ENCODE measurements at places on chromosomes 3 and 15.

GRCh38 chr15:64478863-64479262 is 18.5 kb downstream of the ZNF609 start:
- DNase-seq = no peak

GRCh38 chr3:31391150-31391549 is 141.6 kb upstream of the STT3B start:
- no peak for DNase-seq

- DNase-seq = no peak
Measured at GRCh38 chr15:52217186-52217585, 26.0 kb upstream of the GNB5 start.

DNA sequence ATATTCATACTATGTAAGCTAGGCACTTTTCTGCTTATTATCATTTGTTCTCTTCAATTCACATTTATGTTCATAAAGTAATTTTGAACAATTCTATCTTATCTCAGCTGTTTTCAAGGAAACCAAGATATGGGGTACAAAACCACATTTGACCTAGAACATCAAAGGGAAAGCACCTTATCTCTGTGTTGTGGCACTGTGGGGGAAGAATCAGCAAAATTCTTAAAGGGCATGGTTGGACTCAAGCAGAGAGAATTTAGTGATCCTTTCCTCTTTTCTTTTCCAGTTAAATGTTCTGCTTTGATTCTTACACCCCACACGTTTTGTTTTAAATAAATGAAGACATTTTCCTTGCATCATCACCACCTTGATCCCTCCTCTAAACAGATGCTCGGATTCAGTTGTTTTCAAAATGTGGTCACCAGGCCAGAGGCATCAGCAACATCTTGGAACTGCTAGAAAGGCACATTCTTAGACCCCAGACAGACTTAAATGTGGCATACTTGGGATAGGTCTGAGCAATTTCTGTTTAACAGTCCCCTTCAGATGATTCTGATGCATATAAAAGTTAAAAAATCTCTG is 128.4 kb upstream of the TP63 start:
- DNase-seq = no peak

DNA sequence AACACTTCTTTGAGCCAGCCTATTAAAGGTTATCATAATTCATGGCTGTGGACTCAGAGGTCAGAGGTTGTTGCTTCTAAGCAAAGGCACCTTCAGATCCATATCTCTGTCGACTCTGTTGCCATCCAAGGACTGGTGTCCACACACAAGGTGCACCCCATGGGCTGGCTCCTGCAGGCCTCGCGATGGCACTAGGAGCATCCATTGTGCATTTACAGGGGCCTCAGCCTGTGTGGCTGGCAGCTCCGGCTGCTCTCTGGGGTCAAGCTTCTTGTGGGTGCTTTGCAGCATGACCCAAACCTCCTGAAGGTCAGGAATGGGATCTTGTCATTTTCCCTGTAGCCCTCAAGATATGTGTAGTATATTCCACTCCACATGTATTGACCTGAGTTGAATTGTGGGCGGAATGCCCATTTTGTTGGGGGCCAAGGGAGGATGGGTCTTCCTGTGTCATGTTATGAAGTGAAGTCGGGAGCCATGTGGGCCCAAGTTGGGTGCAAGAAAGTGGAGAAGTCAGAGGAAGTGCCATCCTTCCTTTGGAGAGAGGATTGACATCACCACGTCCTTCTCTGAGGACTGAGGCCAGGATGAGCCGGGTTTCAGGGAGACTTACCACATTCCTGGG is 43.9 kb downstream of the CHDH start:
- no peak for DNase-seq

- DNase-seq = no peak
Measured at GRCh38 chr15:82272154-82272553, 9.5 kb downstream of the SAXO2 start.

GRCh38 chr3:57078344-57078634 is 17.8 kb downstream of the SPATA12 start:
- DNase-seq = no peak

DNA sequence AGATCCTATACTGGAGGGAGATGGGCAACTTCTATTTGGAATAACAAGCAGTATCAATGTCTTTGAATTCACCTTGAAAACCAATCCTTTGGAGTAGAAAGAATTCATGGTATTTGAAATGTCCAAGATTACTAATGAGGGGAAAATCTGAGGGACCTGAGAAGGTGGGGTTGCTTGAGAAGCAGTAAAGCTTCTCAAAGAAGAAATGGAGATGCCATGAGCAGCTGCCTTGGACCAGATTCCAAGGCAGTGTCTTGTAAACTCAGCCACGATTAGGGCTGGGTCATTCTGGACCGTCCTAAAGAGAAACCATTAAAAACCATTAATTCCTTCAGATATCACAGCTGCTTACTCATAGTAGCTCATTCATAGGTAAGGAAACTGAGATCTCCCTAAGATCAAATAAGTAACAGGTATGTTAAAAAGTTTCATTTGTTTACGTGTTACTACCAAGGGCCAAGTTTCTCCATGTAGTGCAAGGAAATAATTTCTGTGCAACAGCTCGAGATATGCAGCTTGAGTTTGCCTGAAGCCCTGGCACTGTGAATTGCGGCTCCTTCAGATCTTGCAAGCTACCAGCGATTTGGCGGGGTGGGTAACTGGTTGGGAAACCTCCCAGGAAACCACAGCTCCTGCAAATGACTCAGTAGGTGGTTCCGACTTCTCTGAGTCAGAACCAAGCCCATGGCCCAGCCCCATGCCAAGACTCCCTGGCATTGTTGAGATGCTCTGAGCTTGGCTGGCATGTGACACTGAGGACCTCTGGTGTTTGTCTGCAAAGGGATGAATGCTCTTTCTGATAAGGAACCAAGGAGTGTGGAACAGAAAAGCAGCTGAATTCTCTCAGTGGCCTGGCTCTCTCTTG is 296.8 kb downstream of the RORA start:
- DNase-seq = no peak

GRCh38 chr3:30655187-30655812 is 48.9 kb downstream of the TGFBR2 start:
- DNase-seq = peak; percentile 47

- DNase-seq = no peak
Measured at GRCh38 chr3:125511420-125512118, 8.4 kb downstream of the SNX4 start.

DNA sequence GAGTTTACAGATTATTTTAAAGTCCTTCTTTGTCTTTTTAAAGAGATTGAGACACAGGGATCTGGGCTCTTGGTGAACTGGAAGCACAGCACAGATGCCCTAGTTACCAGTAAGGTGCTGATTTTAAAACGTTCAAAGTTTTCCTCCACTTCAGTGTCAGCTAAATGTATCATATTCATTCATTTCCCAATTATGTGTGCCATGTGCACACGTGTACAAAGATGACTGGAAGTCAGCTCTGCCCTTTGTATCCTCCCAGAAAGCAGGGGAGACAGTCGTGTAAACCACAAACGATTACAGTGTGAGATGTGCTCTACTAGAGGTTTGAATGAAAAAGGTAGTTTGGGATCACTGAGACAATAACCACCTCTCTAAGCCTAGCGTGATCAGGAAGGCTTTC is 730 bp downstream of the ZKSCAN7 start:
- no peak for DNase-seq

DNA sequence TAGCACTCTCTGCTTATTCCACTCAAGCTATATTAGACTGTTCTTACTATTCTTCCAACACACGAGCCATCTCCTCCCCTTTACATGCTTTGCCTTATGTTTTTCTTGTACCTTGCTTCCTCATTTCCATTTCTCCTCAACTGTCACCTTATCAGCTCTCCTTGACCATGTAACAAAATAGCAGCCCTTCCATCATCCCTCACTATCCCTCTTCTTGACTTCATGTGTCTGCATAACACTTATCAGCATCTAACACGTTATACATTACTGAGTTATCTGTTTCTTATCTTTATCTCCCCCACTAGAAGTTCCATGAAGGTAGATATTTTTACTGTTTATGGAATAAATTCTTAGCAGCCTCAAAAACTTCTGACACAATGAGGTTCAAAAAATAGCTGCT is 45.3 kb downstream of the TRPM7 start:
- DNase-seq = no peak

GRCh38 chr3:107432013-107432515 is 54.8 kb downstream of the CCDC54 start:
- no peak for DNase-seq

- no peak for DNase-seq
Measured at GRCh38 chr15:85755942-85756341, 38.8 kb downstream of the KLHL25 start.

DNA sequence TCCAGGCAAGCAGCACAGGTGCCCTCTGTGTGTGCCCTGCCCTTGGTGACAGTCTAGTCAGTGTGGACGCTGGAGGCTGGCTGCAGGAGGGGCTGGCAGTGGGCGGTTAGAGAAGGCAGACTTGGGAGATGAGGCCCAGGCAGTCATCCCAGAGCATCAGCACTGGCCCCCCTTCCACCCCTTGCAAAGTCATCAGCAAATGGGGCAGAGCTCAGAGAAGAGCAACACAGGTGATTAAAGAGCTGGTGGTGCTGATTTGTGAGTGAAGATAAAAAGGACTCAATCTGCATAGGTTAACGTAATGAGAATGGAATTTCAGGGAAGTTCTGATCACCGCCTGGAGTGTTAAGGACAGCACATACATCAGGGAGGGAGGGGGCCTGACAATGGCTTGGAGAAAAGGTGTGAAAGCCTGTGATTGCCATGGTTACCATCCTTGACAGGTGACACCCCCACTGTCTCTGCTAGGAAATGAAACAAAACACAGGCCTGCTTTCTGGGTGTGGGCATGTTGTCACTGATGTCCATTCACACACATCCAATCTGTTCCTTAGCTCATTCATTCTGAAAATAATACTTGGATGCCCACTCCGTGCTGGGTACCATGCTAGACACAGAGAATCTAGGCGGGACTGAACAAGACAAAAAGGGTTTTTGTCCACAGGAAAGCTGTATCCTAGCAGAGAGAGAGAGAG is 269.6 kb upstream of the ST8SIA2 start:
- DNase-seq = no peak

DNA sequence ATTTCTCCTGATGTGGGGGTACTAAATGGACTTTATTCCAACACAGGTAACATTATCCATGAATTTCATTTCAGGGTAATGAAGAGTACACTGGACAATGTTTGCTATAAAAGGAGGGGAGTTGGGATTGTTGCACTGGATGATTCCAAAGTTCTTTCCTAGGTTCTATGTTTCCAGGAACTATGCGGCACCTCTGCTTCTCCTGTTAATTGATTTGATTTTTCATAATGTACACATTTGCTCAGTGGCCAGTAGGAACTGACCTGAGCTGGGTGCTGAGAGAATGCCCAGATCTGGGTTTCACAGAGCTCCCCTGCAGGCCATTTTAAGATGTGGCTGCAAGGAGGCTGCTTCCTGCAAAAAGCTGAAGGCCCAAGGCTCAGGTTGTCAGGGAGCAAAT is 171.7 kb downstream of the KLF13 start:
- DNase-seq = no peak

DNA sequence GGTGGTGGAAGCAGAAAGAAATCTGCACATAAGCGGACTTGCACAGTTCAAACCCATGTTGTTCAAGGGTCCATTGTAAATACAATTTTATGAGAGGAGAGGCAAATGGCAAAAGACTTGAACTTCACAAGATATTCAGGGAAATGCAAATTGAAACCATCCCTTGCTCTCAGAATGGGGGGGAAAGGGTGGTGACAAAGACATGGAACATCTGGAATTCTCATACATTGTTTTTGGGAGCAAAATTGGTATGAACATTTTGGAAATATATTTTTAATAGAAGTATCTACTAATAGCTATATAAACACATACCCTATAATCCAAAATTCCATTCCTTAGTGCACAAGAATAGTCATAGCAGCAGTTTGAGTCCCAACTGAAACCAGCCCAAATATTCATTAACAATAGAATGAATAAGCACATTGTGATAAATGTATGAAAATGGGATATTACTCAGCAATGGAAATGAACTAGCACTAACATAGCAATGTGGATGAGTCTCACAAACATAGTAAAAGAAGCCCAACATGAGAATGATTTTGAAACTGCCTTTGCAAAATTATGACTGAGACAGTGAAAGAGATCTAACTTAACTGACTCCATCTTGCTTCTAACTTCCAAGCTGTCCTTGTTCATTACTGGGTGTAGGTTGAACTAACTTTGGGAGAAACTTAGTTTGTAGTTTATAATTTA is 77.2 kb downstream of the CD200R1L start:
- DNase-seq = no peak

DNA sequence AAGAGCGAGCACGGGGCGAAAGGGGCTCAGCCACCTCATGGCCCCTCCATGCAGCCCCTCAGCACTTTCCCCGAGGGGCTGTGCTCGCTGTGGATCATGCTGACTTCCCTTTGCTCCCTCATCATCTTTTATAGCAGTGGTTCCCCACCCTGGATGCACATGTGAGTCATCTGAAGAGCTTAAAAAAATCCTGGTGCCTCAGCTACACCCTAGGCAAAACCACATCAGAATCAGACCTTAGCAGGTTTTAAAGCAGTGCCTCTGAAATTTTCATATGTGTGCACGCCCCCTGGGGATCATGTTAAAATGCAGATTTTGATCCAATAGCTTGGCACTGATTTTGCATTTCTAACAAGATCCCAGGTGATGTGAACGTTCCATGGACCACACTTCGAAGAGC is 50.9 kb downstream of the FEM1B start:
- DNase-seq = no peak
